Progenitor cell of endocrine pancreas (in vitro differentiated cells): ENCODE measurements at places on chromosomes 16 and 17. TPM values are rescaled to one million over a fixed set of nuclear protein-coding genes. Genes with fewer than 3 reads are reported as not detected.

DNA sequence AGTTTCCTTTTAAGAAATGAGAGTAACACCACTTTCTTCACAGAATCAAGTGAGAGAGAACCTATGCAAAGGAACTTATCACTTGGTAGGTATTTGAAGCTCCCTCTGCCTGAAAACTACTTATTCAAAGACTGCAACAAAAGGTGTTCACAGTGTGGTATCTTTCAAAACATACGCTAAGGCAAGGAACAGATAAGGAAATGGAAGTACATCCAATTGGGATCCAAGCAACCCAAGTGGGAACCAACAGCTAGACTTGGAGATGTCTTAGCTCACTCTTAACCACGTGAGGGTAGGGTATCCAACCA is 431 bp upstream of the PPM1E start:
- no peak overlapping the region for H3K27ac ChIP-seq
- peaks cover 5% of the 10 kb centered on the region for H3K4me1 ChIP-seq
- H3K36me3 ChIP-seq = no peaks in the 10 kb centered on the region
- H3K27me3 ChIP-seq = peaks cover 53% of the 10 kb centered on the region

DNA sequence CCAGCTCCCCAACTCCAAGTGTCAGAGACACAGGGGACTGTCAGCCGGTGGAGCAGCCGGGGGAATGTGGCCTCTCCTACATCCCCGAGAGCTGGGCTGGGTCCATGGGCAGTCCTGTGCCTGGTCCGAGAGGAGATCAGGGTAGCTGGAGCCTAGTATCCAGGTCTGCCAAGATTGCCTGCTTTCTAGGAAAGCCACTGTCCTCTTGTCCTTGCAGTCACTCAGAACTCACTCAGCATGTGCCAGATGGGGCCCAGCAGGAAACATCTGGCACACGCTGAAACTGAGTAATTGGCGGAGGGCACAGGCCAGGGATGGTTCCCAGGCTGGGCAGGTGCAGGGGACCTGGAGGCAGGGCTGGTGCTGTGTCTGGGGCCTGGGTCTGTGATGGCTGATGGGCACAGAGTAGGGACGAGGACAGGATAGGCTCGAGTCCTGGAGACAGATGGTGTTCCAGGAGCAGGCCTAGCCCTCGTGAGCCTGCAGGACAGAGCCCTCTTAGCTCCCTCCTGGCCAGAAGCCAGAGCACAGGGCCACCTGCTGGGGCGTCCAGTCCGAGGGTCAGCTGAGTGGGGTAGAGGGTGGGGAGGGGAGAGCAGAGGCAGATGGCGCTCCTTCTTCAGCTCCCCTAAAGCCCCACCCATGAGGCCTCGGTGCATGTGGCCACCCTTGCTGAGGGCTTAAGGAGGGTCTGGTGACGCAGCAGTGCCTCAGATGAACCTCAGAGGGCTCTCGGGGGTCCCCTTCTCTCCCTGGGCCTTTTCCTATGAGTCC is 31.1 kb downstream of the ADCY7 start:
- no peak for DNase-seq
- H3K4me3 ChIP-seq = no peak overlapping the region
- H3K4me1 ChIP-seq = peaks cover 4% of the 10 kb centered on the region
- no peaks in the 10 kb centered on the region for H3K36me3 ChIP-seq
- H3K27me3 ChIP-seq = no peaks in the 10 kb centered on the region
- no peak overlapping the region for H3K27ac ChIP-seq

- H3K36me3 ChIP-seq = peaks cover 17% of the 10 kb centered on the region
- no peak for DNase-seq
- H3K27ac ChIP-seq = no peak overlapping the region
- H3K4me3 ChIP-seq = no peak overlapping the region
Observed at GRCh38 chr16:3963203-3963602, 82.7 kb upstream of the CREBBP start.

- H3K27ac ChIP-seq = no peak overlapping the region
- H3K4me3 ChIP-seq = no peak overlapping the region
Observed at GRCh38 chr17:76000016-76000754, 470 bp upstream of the CDK3 start.

DNA sequence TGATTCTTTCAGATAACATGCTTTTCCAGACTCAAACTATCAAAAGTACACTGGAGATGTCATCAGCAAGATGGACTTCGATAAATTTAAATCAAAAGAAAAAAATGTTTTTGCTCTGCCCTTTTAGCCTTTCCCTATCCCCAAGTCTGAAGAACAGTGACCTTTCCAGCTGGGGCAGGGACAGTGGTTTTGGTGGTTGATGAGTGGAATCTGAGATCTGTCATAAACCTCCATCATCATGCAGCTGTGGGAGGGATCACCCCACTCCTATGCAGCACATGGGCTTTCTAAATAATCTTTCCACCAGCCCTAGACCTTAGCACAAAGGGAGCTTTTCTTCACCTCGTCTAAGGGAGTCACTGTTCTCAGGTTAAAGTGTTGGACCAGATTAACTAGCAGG is 869.5 kb upstream of the SOX9 start:
- H3K27me3 ChIP-seq = peaks cover 24% of the 10 kb centered on the region
- H3K4me1 ChIP-seq = no peaks in the 10 kb centered on the region
- no peak overlapping the region for H3K4me3 ChIP-seq
- no peak for DNase-seq
- H3K27ac ChIP-seq = no peak overlapping the region

GRCh38 chr16:84614968-84615813 is 2.7 kb downstream of the COTL1 start:
- no peak overlapping the region for H3K4me3 ChIP-seq
- peaks cover 11% of the 10 kb centered on the region for H3K4me1 ChIP-seq
- peaks cover 12% of the 10 kb centered on the region for H3K27me3 ChIP-seq

GRCh38 chr17:27856676-27857432 is 36.3 kb downstream of the LYRM9 start:
- peaks cover 12% of the 10 kb centered on the region for H3K4me1 ChIP-seq
- no peaks in the 10 kb centered on the region for H3K27me3 ChIP-seq
- DNase-seq = no peak
- no peak overlapping the region for H3K4me3 ChIP-seq
- H3K27ac ChIP-seq = no peak overlapping the region
- H3K36me3 ChIP-seq = no peaks in the 10 kb centered on the region

DNA sequence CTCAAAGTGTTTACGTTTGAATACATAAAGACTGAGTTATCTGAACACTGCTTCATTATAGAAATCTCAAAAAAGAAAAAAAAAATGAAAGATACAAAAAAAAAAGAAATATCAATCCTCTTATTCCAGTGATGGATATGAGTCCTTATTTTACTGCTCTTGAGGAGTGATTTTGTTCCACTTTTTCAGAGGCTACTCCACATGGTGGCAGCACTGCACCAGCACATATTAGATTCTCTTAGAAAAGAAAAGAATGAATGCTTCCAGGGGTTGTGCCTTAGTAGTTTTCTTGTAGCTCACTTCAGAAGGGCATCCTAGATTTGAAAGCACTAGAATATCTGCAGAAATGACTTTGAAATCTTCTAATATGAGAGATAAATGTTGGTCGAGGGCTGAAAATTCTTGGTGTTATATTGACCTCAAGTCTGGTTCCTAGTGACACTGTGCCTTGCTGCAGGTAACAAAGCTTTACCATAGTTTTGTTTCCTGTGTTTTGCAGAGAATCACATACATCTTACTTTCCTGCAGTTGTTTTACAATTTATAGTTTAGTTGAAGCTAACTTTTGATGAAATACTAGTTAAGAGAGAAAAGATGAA is 25.9 kb downstream of the AP2B1 start:
- H3K4me1 ChIP-seq = no peaks in the 10 kb centered on the region
- DNase-seq = peak; percentile 14
- H3K4me3 ChIP-seq = no peak overlapping the region
- peaks cover 5% of the 10 kb centered on the region for H3K36me3 ChIP-seq
- H3K27me3 ChIP-seq = no peaks in the 10 kb centered on the region
- no peak overlapping the region for H3K27ac ChIP-seq

DNA sequence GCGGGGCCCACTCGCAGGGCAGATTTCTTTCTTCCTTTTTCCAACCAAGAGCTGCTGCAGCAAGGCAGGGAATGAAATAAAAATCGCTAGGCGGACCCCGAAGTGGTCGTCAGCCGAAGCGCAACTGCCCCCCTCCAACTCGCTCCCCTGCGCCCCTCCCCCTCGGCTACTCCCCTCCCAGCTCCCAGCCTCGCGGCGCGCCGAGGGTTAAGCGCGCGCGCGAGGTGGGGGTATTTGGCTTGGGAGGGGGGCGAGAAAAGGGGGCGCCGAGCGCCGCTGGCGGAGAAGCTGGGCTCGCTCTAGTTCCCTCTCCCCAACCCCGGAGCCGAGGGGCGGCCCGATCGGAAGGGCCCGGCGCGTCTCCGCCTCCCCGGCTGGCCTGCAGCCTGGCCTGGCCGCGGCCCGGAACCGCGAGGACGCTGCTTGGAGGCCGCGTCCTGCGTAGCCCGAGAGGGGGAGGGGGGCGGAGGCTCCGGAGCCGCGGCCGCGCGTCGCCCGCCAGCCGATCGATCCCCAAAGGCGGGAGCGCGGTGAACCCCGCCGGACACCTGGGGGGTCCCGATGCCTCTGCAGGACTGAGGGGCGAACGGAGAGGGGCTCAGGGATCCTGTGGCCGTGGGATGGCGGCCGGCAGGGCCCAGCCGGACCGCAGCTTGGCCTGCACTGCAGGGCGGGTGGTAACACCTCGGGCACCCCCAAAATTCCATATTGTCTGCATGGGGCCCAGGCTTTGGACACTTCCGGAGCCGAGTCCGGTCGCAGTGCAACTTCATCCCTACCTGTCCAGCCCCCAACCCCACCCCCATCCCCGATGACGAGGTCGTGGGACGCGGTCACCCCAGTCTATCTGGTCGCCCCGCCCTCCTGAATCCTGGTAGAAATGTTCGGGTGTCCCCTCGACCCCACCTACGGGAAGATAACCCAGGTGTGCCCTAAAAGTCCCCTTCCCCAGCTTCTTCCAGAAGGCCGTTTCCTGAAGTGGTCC is 4.9 kb upstream of the CBX4 start:
- no peaks in the 10 kb centered on the region for H3K36me3 ChIP-seq
- peak; percentile 46 for DNase-seq
- no peak overlapping the region for H3K27ac ChIP-seq
- peaks cover 51% of the 10 kb centered on the region for H3K27me3 ChIP-seq
- H3K4me3 ChIP-seq = peak overlapping the region; percentile 68

DNA sequence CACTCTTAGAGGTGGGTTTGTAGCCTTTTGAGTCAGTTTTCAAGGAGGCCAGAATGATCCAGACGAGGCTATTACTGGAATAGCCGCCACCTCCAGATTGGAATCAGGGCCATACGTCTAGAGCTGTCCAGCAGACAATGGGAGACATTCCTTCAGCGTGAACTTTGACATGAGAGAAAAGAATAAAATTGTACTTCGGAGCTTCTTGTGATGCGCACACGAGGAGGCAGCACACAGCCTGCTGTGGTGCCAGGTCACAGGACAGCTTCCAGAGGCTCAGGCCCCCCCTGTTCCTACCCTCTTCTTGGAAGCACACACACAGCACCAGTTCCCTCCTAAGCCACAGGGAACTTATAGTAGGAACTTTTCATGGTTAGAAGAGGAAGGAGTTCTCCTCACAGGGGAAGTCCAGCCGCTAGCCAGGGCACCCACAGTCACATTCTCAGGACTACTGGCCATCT is 81.0 kb downstream of the VPS53 start:
- DNase-seq = no peak
- no peak overlapping the region for H3K27ac ChIP-seq
- H3K36me3 ChIP-seq = peaks cover 20% of the 10 kb centered on the region

DNA sequence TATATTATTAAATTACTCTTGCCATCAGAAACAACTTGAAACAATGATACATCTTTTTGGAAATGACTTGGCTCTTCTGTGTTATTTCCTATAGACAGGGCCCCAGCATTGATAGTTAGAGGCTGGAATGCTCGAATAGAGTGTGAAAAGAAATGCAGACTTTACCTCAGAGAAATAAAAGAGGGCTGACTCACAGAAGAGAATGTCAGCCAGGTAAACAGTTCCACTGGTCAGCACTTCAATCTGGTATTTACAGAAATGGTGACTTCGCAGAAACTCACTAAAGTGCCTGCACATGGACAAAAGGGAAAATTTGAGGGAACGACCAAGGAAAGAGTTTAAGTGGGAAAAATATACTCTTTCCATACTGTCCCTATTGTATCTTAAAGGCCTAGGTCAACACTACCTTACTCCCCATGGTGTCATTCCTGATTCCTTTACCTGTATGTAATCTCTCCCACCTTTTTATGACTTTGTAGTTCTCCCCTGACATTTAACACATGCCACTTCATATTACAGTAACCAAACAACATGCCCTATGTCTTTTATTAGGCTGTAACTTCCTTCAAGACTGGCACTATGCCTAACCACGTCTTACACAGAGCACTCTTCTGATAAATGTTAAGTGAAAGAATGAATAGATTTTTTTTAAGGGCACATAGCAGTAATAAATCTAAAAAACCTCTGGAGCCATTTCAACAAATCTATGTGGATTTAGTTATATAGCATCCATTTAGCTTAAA is 36.7 kb downstream of the AKAP10 start:
- H3K36me3 ChIP-seq = peaks cover 17% of the 10 kb centered on the region
- H3K4me3 ChIP-seq = no peak overlapping the region
- no peak for DNase-seq
- no peaks in the 10 kb centered on the region for H3K27me3 ChIP-seq
- peaks cover 7% of the 10 kb centered on the region for H3K4me1 ChIP-seq
- peak overlapping the region; percentile 73 for H3K27ac ChIP-seq

DNA sequence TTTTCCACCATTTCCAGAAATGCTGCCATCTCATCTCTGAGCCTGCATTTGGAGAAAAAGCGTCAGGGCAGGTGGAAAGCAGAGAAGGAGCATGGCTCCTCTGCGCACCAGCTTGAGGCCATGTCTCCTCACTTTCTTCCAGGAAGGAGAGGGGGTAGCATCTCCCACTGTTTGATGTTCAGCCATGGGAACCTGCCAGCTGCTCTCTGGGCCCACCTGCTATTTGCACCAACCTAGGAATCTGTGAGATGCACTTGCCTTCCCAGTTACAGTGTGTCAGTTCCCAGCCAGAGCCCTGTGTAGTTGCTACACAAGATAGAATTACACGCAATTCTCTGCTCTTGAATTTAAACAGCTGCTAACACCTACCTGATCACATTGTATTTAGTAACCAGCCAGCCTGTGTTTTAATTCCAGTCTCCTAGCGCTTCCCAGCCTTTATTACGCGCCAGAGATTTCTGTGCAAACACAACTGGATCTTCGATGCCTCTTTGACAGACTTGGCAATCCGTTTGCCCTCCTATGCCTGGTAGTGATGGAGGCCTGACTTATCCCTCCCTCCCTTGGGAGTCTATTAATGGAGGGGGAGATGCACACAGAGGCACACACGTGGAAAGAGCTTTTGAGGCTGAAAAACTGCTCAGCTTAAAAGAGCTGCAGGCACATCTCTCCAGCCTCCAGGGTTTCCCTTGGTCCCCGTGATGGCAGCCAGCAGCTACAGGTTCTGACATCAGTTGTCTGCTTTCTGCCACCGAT is 98.1 kb upstream of the SEC14L1 start:
- H3K4me3 ChIP-seq = no peak overlapping the region
- peak overlapping the region; percentile 51 for H3K27ac ChIP-seq
- no peak for DNase-seq
- peaks cover 5% of the 10 kb centered on the region for H3K4me1 ChIP-seq

- peak overlapping the region; percentile 70 for H3K4me3 ChIP-seq
- H3K27ac ChIP-seq = peak overlapping the region; percentile 67
- no peak for DNase-seq
- H3K36me3 ChIP-seq = no peaks in the 10 kb centered on the region
- peaks cover 6% of the 10 kb centered on the region for H3K4me1 ChIP-seq
Observed at GRCh38 chr16:1343428-1344242, 8.0 kb downstream of the TSR3 start.

Gene KRTAP4-4
- total RNA-seq = not detected in 2 replicates

Gene TNFRSF12A
- total RNA-seq = 44.3 and 57.4 TPM in 2 replicates

Gene G6PC1
- not detected in 2 replicates for total RNA-seq

Gene ABCA8
- 0.31 and 0.44 TPM in 2 replicates for total RNA-seq

Gene PYY
- 0.84 and 1.1 TPM in 2 replicates for total RNA-seq

Gene SCGB1C2
- total RNA-seq = not detected in 2 replicates

Gene TELO2
- total RNA-seq = 73.4 and 77.2 TPM in 2 replicates

Gene KRT33B
- not detected in 2 replicates for total RNA-seq

Gene TMEM235
- not detected in 2 replicates for total RNA-seq

Gene SEPTIN12
- total RNA-seq = 0.78 TPM in 1 of 2 replicates, not detected in the other
